Adrenal gland (tissue), 19 donors: ENCODE measurements at places on chromosomes 4 and X. TPM values are rescaled to one million over a fixed set of nuclear protein-coding genes. Genes with fewer than 3 reads are reported as not detected.

DBET gene
- not detected for polyA plus RNA-seq

- no peak for DNase-seq
Measured at GRCh38 chr4:186018261-186018660, 50.7 kb upstream of the TLR3 start.

- no peak for DNase-seq
Measured at GRCh38 chr4:2390784-2391421, 27.5 kb downstream of the ZFYVE28 start.

DNA sequence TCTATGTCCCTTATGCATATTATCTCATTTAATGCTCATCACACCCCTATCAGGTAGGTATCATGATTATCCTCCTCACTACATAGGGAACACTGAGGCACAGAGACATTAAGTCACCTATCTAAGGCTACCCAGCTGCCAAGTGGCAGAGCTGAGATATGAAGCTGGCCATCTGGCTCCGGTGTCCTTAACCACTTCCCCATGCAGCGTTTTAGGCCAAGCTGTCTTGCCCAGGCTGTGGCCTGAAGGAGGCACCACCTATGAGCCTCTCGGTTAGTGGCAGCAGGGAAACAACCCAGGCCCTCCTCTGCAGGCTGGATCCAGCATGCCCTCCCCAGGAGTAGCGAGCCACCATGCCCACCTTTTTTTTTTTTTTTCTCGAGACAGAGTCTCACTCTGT, 16.3 kb downstream of the PJA1 start:
- DNase-seq, result no peak

- DNase-seq, result no peak
Measured at GRCh38 chrX:49250066-49250465, 14.4 kb downstream of the FOXP3 start.
